Upper lobe of left lung (tissue), 6 donors: ENCODE measurements at places on chromosomes 4 and X. TPM values are rescaled to one million over a fixed set of nuclear protein-coding genes. Genes with fewer than 3 reads are reported as not detected.

- H3K4me1 ChIP-seq, result no peaks in the 10 kb centered on the region
- H3K27ac ChIP-seq, result no peak overlapping the region
- no peaks in the 10 kb centered on the region for H3K27me3 ChIP-seq
These were observed 178.1 kb upstream of the SMIM31 start for GRCh38 chr4:164575861-164576260.

GRCh38 chr4:86400216-86400615 lies 40.4 kb upstream of the MAPK10 start:
- no peak for DNase-seq
- H3K27ac ChIP-seq, result no peak overlapping the region
- H3K27me3 ChIP-seq, result no peaks in the 10 kb centered on the region
- no peaks in the 10 kb centered on the region for H3K36me3 ChIP-seq
- H3K4me3 ChIP-seq, result no peak overlapping the region

GRCh38 chrX:70042399-70043371 lies 7.1 kb downstream of the AWAT2 start:
- H3K36me3 ChIP-seq, result no peaks in the 10 kb centered on the region
- peak; percentile 43 for DNase-seq
- H3K4me1 ChIP-seq, result no peaks in the 10 kb centered on the region
- no peak overlapping the region for H3K4me3 ChIP-seq
- no peaks in the 10 kb centered on the region for H3K27me3 ChIP-seq

DNA sequence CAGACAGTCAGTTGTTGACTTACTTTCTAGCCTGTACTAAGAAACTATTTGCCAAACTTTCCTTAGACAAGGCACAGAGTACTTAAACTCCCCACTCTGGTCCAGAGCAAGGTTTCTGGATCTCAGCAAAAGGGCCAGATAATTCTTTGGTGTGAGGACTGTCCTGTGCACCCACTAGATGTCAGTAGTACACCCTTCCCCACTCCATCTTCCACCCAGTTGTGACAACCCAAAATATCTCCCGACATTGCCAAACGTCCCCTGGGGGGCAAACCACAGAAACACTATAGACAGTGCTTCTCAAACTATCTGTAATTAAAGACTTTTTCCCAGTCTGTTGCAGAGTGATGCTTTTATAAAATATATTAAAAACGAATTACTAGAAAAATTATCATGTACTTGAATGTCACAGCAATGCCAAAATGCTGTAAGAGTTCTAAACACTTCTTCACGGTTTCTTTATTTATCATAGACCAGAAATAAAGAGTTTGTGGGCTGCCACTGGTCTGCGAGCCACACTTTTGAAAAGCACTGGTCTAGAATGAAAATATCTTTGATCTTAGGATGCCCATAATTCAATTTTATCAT lies 203.5 kb downstream of the PRDM5 start:
- no peaks in the 10 kb centered on the region for H3K27me3 ChIP-seq

DNA sequence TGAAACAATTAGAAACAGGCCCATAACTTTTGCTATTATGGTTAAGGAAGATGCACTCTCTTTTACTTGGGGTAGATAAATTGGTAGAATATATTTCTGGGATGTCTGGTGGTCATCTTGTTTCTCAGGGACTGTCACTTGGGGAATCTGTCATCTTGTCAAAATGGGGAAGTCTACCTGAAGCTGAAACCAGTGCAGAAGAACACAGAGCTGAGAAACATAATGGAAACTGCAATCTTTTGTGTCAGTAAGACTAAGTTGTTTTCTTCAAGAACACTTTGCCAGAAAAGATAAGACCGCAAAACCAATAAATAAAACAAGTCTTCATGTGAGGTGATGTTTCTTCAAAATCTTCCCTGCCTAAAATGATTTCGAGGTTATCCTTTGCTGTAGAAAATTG lies 92.0 kb downstream of the NAA11 start:
- H3K4me1 ChIP-seq, result no peaks in the 10 kb centered on the region
- H3K27me3 ChIP-seq, result no peaks in the 10 kb centered on the region
- no peak overlapping the region for H3K4me3 ChIP-seq

IL2 gene
- not detected for total RNA-seq

MTCP1 gene
- 3.5 TPM for total RNA-seq

EFNB1 gene
- total RNA-seq, result 35.4 TPM

CYTL1 gene
- 0.97 TPM for total RNA-seq
